ENCODE measurements at places on chromosomes 3 and 15.

DNA sequence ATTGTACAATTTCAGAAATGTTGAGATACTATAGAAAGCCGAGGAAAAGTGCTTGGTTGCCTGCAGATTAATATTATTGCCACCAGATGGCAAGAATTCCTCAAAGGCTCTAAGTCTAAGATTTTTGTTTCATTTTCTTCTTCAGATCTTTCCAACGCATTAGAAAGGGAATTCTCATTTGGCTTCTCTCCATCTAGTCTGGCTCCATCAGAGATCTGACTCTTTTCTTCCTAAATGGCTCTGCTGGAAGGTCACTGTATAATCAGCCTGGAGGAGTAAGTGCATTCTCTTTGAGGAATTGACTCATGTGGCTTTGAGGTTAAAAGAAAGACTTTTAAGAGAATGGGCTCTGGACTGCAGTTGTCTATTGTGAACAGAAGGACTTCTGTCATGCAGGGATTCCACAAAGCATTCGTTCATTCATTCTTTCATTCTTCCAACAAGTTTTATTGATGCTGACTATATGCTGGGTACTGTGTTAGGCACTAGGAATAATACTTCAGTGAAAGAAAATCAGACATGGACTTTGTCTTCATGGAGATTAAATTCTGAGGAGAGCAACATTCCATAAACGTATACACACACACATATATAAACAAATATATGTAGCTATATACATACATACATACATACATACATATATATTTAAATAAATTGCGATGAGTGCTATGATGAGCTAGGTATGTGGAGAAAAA, 55.3 kb downstream of the SLC28A2 start:
- peak; percentile 62 for DNase-seq

DNA sequence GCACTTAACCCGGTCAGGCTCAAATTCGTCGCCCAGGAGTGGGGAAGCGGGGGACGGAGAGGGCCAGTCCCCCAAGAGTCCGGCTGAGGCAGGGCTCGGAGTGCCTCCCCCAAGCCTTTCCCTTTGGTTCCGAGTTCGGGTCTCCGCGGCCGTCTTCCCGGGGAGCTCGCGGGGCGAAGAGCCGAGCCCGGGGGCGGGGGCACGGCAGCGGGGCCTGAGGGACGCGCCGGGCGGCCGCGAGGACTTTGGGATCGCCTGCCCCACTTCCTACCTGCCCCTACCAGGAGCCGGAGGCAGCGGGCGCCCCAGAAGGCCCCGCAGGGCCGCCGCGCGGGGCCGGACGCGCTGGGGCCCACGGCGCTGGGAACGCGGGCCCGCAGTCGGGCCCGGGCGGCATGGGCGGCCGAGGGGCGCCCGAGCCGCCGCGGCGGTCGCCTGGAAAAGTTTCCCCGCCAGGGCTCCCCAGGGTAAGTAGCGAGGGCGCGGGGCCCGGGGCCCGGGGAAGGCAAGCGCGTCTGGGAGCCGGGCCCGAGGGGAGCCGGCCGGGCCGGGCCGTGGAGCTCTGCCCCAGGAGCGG, 2.8 kb downstream of the FURIN start:
- peak; percentile 42 for DNase-seq

- DNase-seq, result no peak
Observed at GRCh38 chr15:41124058-41124457, 8.0 kb upstream of the INO80 start.

- DNase-seq, result no peak
Observed at GRCh38 chr15:85545752-85546151, 165.3 kb downstream of the AKAP13 start.

DNA sequence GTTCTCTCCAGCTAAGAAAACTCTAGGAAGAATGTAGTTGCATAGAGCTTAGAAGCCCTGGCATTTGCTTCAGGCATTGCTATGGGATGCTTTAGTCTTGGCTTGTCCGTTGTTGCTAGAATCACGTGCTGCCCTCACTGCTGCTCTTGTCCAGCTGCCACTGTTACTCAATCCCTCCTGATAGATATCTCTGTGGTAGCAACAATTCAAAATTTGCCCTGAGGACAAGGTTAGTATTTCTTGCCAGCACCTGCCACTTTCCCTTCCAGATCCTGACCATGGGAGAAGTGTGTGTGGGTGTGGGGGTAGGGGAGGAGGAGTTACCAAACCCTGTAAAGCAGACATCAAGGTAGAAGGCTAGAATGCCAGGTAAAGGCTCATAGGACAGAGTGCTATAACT, 113.8 kb downstream of the PPM1L start:
- peak; percentile 18 for DNase-seq
